ENCODE measurements at places on chromosomes 2 and 18.

GRCh38 chr2:63700271-63700670, 111.5 kb downstream of the MDH1 start:
- DNase-seq: no peak

DNA sequence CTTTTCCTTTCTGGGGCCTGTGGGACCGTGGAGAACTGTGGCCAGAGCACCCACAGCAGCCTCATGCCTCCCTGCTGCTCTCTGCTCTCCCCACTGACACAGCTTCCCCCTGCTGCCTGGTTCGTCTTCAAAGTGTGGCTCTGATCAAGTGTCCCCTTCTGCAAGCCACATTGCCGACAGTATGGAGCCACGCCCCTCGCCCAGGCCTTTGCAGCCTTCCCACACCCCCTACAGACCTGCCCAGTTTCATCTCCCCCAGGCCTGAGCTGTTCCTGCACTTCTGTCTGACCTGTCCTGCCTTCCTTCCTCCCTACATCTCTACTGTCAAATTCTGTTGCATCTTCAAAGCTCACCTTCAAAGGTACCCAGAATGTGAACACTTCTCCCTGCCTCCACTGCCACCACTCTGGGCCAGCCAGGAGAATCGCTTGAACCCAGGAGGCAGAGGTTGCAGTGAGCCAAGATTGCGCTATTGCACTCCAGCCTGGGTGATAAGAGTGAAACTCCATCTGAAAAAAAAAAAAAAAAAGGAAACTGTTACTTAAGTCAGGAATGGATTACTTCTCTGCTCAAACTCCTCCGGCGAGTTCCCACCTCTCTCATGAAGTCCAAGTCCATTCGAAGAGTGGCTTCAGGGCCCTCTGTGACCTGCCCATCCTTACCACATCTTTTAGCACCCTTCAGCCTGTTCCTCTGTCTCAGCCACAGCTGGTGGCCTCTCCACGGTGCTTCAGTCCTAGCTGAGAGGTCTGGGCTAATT, 29.0 kb upstream of the CATIP start:
- DNase-seq: no peak

- no peak for DNase-seq
Observed at GRCh38 chr2:184743096-184743495, 144.8 kb downstream of the ZNF804A start.

- DNase-seq: no peak
Observed at GRCh38 chr2:49901202-49902065, 747.1 kb upstream of the FSHR start.

DNA sequence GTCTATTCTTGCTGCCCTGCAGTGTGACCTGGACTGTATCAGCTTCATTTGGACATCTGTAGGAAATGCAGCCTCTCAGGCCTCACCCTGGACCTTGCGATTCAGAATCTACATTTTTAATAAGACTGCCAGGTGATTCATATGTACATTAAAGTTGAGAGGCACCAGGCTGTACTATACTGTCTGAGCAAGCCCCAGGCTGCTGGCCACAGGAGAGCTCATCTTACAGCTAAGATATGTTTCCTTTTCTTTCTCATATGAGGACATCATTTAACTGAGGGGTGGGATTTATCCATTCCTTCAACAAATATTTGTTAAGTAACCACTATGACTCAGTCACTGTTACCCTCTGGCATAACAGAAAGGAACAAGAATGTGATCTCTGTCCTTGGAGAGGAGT, 78.2 kb upstream of the GCFC2 start:
- DNase-seq: no peak

Data from Right ventricle myocardium superior (tissue), 1 donor.